Endothelial cell of umbilical vein (primary cell): ENCODE measurements at places on chromosomes 7 and 10. TPM values are rescaled to one million over a fixed set of nuclear protein-coding genes. Genes with fewer than 3 reads are reported as not detected.

SPAM1 gene
- not detected in 2 replicates for total RNA-seq

DNA sequence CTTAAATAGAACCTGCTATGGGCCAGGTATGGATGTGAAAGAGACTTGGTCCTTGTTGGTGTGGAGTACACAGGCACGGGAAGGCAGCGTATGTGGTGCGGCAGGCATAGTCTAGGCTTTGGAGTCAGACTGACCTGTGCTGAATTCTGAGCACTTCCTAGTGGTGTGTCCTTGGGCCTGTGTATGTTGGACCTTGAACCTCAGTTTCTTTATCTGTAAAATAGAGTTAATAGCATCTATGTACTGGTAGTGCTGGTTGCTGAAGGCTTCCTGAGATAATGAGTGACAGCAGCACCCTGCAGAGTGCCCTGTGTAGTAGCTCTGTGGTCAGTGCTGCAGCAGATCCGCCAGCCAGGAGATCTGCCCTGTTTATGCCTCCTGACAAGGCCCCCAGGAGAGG is 5.3 kb upstream of the SFRP5 start:
- no peak for DNase-seq
- H3K4me1 ChIP-seq, result peaks cover 4% of the 10 kb centered on the region
- no peaks in the 10 kb centered on the region for H3K36me3 ChIP-seq
- peaks cover 20% of the 10 kb centered on the region for H3K27me3 ChIP-seq
- H3K27ac ChIP-seq, result no peak overlapping the region
- no peak overlapping the region for H3K4me3 ChIP-seq

DNA sequence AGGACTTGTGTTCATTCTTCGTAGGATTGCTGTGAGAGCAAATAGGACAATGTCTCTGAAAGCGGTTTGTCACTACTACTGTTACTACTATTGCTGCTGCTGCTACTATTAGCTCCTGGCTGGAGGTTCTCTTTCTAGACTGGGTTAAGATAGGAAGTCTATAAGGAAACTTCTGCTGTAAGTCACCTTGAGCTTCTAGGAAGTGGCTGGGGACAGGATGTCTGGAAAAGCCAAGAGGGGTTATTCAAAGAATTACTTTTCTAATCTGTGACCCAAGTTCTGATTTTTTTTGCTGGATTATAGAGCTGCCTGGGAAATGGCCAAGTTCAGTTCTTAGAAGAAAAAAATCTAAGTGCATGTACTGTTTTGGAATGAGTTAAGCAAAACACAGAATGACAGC is 62.2 kb downstream of the NAMPT start:
- peaks cover 27% of the 10 kb centered on the region for H3K4me1 ChIP-seq
- H3K27me3 ChIP-seq, result no peaks in the 10 kb centered on the region
- H3K27ac ChIP-seq, result no peak overlapping the region
- H3K4me3 ChIP-seq, result no peak overlapping the region
- DNase-seq, result no peak

- H3K27ac ChIP-seq, result no peak overlapping the region
- H3K27me3 ChIP-seq, result peaks cover 5% of the 10 kb centered on the region
- no peaks in the 10 kb centered on the region for H3K36me3 ChIP-seq
- no peak for DNase-seq
- H3K4me3 ChIP-seq, result no peak overlapping the region
- H3K4me1 ChIP-seq, result no peaks in the 10 kb centered on the region
Measured at GRCh38 chr7:32143301-32143700, 73.1 kb upstream of the PDE1C start.

DNA sequence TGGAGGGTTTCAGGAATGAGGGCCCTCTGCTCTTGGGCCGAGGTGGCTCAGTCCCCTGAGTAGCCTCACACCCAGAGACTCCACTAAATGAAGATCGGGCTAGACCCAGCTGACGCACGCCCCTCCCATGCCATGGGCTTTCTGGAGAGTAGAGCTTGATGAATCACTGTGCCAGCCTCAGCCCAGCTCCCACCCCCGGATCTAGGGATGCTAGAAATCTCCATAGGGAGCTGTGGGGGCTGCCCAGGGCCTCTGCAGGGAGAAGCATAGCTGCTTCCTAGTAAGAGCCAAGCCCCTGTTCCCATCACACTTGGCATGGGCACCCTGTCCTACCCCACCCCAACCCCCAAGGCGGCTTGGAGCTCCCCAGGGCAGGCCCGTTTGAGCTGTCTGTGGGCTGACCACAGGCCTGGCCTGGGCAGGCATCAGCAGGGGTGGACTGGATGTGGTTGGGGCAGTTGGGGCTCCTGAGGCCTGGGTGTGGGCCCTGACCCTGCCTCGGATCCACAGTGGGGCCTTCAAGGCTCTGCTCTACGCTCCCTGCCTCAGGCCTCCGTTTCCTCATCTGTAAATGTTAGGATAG is 121.2 kb downstream of the ZMIZ1 start:
- DNase-seq, result no peak
- no peak overlapping the region for H3K27ac ChIP-seq
- no peaks in the 10 kb centered on the region for H3K27me3 ChIP-seq
- H3K36me3 ChIP-seq, result no peaks in the 10 kb centered on the region

C7orf33 gene
- not detected in 2 replicates for total RNA-seq

DNA sequence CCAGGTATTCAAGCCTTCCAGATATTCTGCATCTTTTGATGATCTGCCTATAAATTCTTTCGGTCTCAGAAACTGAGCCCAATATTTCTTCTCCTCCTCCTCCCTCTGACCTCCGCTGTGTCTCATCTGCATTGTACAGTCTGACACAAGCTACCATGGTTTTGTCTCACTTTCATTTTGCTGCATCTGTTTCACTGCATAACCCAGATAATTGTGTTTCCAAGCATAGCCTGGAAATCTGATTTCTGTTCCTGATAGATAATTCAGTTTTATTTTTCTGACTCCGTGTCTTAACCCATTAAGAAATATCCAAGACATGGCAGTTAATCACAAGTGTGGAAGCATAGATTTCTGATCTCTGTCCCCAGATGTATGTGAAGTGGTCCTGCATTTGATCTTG is 374.2 kb upstream of the SEMA3A start:
- DNase-seq, result no peak
- H3K4me3 ChIP-seq, result no peak overlapping the region
- H3K4me1 ChIP-seq, result no peaks in the 10 kb centered on the region
- no peaks in the 10 kb centered on the region for H3K27me3 ChIP-seq
- H3K36me3 ChIP-seq, result no peaks in the 10 kb centered on the region

DNA sequence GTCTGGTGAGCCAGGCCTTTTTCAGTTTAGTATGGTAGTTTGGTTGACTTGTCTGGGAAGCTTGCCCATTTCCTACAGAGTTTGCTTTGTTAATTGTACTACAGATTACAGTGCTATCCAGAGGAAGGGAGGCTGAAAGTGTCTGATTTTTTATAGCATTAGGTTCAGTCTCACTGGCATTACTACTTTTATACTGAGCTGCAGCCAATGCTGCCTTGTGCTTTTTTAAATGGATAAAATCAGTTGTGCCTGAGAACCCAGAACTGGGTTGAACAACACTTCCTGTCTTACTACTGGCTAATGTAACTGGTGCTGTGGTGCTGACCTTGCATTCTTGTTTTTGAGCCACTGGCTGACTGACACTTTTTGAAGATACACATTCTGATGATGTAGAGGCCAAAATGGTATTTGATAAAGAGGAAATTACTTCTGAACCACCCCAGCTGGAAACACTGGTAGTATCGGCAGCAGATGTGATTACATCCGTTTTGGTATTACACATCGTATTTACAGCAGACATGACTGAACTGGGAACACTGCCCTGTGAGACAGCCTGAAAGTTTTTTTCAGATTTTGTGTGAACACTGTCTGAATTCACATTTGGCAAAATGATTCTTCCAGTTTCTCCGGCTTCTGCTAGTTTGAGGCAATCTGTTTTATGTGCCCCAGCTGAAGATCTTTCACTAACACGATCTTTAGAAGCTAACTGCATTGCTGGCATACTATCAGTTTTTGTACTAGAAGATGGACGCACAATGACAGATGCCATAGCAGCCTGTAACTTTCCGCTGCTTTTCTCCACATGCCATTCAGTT is 74.1 kb downstream of the NRBF2 start:
- H3K27ac ChIP-seq, result peak overlapping the region; percentile 87
- peaks cover 54% of the 10 kb centered on the region for H3K4me1 ChIP-seq
- peak; percentile 96 for DNase-seq
- H3K27me3 ChIP-seq, result no peaks in the 10 kb centered on the region

DNA sequence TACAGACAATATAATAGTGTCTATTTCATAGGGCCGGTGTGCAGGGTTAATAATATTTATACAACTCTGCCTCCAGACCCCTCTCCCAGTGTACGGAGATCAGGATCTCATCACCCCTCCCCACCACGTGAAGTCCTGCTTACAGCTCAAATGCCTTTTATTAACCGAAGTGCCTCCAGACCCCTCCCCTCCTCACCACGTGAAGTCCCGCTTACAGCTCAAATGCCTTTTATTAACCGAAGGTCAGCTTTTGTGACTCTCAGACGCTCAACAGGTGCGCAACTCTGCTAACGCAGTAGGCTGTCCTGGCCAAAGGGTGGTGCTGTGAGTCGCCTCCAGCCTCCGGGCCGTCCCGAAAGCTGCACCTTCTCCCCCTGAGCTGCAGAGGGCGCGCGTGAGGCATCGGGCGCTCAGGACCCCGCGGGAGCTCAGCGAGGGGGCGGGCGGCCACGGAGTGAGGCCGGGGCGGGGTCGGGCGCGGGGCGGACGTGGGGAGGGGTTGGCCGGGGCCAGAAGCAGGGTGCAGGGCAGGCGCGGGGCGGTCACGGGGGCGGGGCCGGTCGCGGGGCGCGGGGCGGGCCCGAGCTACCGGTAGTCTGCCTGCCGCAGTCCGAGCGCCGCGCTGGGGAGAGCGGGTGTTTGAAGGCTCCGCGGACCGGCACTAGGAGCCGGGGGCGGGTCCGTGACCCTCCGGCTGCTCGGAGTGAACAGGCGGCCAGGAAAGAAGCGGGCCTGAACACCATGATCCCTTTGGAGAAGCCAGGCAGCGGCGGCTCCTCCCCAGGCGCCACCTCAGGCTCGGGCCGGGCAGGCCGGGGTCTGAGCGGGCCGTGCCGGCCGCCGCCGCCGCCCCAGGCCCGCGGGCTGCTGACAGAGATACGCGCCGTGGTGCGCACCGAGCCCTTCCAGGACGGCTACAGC is at the start of gene STK17A:
Gene STK17A (plus strand): TSS at position 606 of the 921 bp plus-strand sequence. CDS start 136 bp downstream, at position 742.
- peaks cover 2% of the 10 kb centered on the region for H3K27me3 ChIP-seq
- H3K36me3 ChIP-seq, result no peaks in the 10 kb centered on the region
- H3K4me1 ChIP-seq, result peaks cover 33% of the 10 kb centered on the region
- peak; percentile 92 for DNase-seq
- H3K27ac ChIP-seq, result peak within 1 kb of the TSS; percentile 49

GRCh38 chr10:80154626-80154977 is 22.1 kb downstream of the PLAC9 start:
- peaks cover 20% of the 10 kb centered on the region for H3K36me3 ChIP-seq
- H3K4me1 ChIP-seq, result peaks cover 13% of the 10 kb centered on the region
- no peak for DNase-seq
- no peak overlapping the region for H3K27ac ChIP-seq
- no peak overlapping the region for H3K4me3 ChIP-seq

DNA sequence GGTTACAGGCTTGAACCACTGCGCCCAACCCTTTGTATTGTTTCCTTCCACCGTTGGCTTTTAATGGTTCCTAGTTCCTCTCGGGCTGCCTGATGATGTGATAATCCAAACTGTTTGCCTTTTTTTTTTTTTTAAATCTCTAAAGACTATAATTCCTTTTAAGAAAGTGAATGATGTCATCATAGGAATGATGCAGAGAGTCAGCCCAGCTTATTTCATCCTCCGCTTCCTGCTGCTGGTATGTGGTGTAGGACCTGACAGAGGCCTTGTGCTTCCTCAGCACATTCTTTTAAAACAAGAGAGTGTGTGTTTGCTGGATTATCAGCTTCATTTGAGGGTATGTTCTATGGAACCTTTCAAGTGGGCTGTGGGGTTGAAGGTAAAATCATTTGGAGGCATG is 241.4 kb downstream of the LRMDA start:
- H3K27me3 ChIP-seq, result no peaks in the 10 kb centered on the region
- no peak for DNase-seq
- H3K36me3 ChIP-seq, result no peaks in the 10 kb centered on the region
- no peak overlapping the region for H3K4me3 ChIP-seq

- H3K36me3 ChIP-seq, result no peaks in the 10 kb centered on the region
- H3K4me3 ChIP-seq, result no peak overlapping the region
- DNase-seq, result no peak
Measured at GRCh38 chr7:2045559-2046405, 187.0 kb downstream of the MAD1L1 start.

CAV1 gene
- 1,126 and 1,483 TPM in 2 replicates for total RNA-seq

GRCh38 chr10:66881814-66882213 is 44.0 kb upstream of the LRRTM3 start:
- no peak overlapping the region for H3K4me3 ChIP-seq
- DNase-seq, result no peak
- H3K4me1 ChIP-seq, result no peaks in the 10 kb centered on the region
- H3K27me3 ChIP-seq, result no peaks in the 10 kb centered on the region
- no peaks in the 10 kb centered on the region for H3K36me3 ChIP-seq

TECTB gene
- not detected in 2 replicates for total RNA-seq

MKI67 gene
- 101 and 125 TPM in 2 replicates for total RNA-seq

CRYGN gene
- total RNA-seq, result not detected in 2 replicates

CYP3A7 gene
- total RNA-seq, result not detected in 2 replicates

- H3K36me3 ChIP-seq, result no peaks in the 10 kb centered on the region
- H3K4me3 ChIP-seq, result no peak overlapping the region
- H3K27me3 ChIP-seq, result no peaks in the 10 kb centered on the region
- peak; percentile 79 for DNase-seq
- peaks cover 16% of the 10 kb centered on the region for H3K4me1 ChIP-seq
- H3K27ac ChIP-seq, result no peak overlapping the region
Measured at GRCh38 chr7:111529507-111530355, 32.6 kb downstream of the IMMP2L start.

C10orf62 gene
- not detected in 2 replicates for total RNA-seq

GRCh38 chr10:111114758-111115500 is 38.1 kb downstream of the ADRA2A start:
- no peaks in the 10 kb centered on the region for H3K27me3 ChIP-seq
- H3K36me3 ChIP-seq, result no peaks in the 10 kb centered on the region
- H3K4me3 ChIP-seq, result no peak overlapping the region
- no peak overlapping the region for H3K27ac ChIP-seq
- H3K4me1 ChIP-seq, result no peaks in the 10 kb centered on the region

DNA sequence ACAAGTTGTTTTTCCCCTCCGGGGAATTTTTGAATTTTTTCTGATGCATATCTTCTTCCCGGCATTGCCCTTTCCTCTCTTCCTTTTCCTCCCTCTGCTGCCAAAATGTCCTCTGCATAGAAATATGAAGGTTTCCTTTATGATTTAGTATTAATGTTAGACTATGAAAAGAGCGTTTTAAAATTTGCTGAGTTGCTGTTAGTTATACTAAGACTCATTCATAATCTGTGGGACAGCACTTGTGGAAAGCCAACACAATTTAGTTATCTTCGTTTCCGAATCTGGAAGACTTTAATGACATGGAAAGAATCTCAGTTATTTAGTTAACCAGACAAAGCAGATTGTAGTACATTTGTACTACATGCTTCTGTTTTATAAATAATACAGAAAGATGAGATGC is 25.0 kb downstream of the POU6F2 start:
- no peak overlapping the region for H3K4me3 ChIP-seq
- no peaks in the 10 kb centered on the region for H3K27me3 ChIP-seq
- H3K36me3 ChIP-seq, result no peaks in the 10 kb centered on the region
- no peak overlapping the region for H3K27ac ChIP-seq
- no peaks in the 10 kb centered on the region for H3K4me1 ChIP-seq
